ENCODE measurements at places on chromosomes 11 and 22.
A peak's percentile ranks its signal among the peaks of the same experiment; 100 is the strongest.

- peak; percentile 37 for DNase-seq
Measured at GRCh38 chr11:45543808-45544422, 121.5 kb downstream of the CHST1 start.

DNA sequence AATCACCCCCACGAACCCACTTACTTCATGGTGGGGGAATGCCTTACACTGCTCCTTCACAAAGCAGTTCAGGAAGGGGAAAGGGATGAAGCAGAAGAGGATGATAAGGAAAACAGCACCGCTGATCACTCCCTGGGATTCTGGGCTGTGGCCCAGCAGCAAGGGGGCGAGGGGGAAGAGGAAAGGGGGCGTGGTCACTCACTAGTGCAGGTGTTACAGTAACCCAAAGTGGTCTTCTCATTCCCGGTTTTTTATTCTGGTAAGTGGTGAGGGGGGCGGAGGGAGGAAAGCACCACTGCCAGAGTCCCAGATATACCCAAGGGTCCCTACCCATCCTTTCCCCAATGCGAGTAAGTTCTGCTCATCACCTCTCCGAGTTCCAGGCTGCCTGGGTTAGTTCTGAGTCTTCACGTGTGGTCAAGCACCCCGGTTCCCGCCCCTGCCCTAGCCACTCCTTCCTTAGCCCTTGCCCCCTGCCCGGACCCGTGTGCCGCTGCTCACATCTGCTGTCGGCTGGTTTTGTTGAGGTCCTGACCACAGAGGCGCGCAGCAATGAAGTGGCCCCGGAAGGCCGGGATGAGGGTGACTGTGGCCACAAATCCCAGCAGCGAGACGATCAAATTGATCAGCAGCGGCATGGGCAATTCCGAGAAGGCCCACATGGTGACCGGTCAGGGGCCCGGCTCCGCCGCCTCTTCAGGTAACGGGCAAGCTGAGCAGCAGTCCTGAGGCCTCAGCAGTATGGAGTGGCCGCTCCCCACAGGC lies 477 bp downstream of the DPAGT1 start:
- no peak for DNase-seq

DNA sequence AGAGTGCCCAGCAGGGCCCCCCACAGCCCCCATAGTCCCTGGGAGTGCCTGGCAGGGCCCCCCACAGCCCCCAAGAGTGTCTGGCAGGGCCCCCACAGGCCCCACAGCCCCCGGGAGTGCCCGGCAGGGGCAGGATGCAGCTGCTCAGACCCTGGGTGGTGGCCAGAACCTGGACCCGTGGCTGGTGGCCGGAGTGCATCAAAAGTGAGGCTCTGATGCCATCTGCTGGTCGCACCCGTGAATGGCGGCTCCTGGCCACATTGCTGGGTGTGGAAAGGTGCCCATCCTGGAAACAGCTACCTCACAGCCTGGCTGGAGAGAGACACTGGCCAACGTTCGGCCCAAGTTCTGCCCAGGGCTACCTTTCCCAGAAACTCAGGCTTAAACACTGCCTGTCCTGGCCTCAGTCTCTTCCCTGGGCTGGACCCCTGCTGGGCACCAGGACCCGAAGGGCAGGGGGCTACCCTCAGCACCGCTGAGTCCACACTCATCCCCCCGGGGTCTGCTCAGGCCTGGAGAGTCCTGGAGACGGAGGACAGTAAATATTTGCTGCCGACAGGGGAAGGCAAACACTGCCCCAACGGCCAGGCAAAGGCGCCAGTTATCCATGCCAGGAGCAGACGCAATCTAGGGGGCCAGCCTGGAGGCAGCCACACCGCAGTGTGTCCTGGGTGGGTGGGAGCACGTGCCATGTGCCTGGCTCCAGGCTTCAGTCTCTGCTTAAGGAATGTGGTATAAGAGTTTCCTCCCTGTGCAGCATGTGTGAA lies 4.4 kb downstream of the INS start:
- DNase-seq, result peak; percentile 67

DNA sequence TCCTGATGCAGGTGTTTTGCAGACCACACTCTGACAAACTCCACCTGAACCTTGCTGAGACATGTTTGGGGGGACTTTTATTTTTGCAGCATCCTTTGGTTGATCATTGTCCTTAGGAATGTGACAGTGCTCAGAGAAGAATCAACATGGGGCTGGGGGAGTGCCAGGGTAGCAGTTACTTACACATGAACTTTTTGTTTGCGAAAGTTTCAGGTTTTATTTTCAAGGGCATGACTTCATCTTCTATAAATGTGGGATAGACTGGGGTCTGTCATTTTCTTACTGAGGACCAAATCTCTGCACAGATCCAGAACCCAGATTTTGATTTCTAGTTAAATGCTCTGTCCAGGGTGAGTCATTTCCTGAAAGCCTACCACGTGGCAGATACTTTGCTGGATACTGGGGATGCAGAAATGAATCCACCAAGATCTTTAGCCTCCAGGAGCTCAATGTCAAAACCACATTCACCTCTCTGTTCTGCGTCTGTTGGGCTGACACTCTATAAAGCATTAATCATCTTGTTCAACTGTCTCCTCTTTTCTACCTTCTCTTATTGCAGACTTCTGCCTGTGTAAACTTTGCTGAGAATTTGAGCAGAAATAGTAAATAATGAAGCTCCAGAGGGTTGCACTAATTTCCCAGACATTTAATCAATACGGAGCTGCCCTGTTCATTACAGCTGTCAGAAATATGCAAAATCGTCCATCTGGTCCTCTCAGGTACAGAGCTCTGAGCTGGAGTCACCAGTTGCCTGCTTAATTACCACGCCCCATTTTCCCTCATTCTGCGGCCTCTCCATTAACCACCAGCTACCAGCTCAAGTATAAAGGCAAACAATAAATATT lies 387.9 kb downstream of the MIAT start:
- DNase-seq, result peak; percentile 70

DNA sequence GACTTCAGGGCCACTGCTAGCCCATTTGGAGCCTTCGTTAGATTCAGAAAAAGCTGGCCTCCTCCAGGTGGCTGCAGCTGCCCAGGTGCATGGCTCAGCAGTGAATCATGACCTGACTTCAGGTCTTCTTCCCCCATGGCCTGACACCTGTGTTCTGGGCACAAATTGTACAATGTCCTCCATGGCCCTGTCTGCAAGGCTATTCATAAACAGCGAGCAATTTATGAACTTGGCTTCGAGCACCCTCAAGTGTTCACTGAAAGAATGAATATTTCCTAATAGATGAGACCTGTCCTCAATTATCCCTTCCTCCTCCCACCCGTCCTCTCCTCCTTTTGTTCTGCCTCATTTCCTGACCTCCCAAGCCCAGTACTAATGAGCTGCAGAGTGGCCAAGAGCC lies 12.2 kb upstream of the VPS37C start:
- peak; percentile 57 for DNase-seq

DNA sequence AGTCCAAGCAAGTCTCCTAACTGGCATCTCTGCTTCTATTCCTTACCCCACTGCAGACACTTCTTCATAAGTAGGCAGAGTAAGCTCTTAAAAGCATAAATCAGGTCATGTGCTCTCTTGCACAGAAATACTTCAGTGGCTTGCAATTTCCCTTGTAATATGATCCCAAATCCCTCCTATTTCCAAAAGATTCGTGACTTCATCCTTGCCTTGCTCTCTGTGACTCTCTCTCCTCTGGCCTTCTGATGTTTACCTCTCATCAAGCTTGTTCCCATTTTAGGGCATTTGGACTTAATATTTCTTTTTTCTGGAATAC lies 37.4 kb upstream of the NCR3LG1 start:
- peak; percentile 86 for DNase-seq

DNA sequence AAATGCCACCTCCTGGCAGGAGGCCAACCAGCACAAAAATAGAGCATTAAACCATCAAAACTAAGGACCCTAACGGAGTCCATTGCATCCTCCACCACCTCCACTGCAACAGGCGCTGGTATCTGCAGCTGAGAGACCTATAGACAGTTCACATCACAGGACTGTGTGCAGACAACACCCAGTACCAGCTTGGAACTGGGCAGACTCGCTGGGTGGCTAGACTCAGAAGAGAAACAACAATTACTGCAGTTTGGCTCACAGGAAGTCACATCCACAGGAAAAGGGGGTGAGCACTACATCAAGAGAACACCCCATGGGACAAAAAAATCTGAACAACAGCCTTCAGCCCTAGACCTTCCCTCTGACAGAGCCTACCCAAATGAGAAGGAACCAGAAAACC lies 11.6 kb upstream of the TMEM45B start:
- DNase-seq, result no peak

DNA sequence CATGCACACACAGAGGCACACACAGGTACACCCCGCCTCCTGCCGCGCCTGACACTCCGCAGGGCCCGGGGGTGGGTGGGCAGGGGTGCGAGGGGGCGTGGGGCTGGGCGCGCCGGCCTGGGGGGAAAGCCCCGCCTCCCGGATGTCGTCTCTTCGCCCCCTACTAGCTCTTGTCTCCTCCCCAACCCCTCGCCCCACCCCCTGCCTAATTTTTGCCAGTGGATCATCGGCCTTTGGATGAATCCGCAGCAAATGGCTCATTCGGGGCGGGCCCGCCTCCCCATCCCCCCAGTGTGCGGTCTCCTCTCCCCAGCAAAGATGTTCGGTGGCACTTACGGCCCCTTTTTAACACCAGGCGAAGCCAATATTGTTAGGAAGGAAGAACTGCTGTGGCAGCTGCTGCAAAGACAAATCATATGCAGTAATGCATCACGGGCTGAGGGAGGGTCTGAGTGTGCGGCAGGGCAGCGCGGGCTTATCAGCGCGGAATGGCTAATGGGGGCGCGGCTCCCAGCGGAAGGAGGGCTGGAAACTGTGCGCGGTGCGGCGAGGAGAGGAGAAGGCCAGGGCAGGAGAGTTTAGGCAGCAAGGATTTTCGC lies 13.4 kb upstream of the NECTIN1 start:
- DNase-seq, result no peak

- DNase-seq, result no peak
Measured at GRCh38 chr22:32376681-32377080, 19.0 kb downstream of the RFPL3 start.

DNA sequence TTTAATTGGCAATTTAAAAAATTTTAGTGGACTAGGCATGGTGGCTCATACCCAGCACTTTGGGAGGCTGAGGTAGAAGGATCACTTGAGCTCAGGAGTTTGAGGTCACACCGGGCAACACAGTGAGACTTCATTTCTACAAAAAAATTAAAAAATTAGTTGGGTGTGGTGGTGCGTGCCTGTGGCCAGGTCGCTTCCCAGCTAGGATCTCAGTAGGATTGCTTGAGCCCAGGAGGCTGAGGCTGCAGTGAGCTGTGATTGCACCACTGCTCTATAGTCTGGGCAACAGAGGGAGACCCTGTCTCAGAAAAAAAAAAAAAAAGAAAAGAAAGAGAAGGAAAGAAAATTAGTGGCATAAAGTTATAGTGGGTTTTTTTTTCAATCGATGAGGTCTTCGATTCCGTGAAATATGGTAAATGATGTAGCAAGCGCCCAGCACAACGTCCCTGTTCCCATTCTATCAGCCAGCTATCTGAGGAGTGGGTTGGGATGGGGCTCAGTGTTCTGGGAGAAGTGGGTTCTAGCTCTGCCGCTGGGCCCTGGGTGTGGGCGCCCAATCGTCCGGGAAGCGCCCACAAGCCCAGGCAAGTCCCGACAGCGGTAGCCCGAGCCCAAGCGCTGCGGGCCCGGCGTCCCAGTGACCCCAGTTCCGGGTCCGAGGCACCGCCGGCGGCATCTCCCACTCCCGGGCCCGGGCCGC lies 1.4 kb downstream of the FOSL1 start:
- DNase-seq, result peak; percentile 54

- peak; percentile 84 for DNase-seq
Measured at GRCh38 chr11:28673691-28674432, 565.7 kb downstream of the METTL15 start.

DNA sequence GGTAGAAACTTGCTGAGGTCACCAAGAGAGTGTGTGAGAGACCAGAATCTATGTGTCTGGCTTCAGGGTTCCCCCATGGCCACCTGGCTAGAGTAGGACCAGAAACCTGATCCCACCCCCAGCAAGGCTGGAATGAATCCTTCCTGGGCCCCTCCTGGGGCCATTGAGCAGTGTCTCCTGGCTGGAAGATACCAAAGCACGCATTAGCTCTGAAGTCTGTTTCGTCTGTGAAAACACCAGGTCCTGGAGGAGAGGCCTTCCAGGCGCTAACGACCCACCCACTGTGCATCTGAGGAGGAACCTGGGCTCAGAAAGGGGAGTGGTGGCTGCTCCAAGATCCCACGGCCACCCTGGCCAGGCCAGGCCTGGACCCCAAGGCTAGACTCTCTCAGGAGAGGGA lies 15.5 kb upstream of the TSKU start:
- no peak for DNase-seq

GRCh38 chr11:3190600-3190999 lies 25.5 kb upstream of the OSBPL5 start:
- DNase-seq, result no peak

- peak; percentile 71 for DNase-seq
Measured at GRCh38 chr11:28759311-28759710, 651.1 kb downstream of the METTL15 start.

- no peak for DNase-seq
Measured at GRCh38 chr22:43426816-43427215, 15.0 kb downstream of the MPPED1 start.
